ENCODE measurements at places on chromosomes 2 and 18. TPM values are rescaled to one million over a fixed set of nuclear protein-coding genes. Genes with fewer than 3 reads are reported as not detected.
A peak's percentile ranks its signal among the peaks of the same experiment; 100 is the strongest.

DNA sequence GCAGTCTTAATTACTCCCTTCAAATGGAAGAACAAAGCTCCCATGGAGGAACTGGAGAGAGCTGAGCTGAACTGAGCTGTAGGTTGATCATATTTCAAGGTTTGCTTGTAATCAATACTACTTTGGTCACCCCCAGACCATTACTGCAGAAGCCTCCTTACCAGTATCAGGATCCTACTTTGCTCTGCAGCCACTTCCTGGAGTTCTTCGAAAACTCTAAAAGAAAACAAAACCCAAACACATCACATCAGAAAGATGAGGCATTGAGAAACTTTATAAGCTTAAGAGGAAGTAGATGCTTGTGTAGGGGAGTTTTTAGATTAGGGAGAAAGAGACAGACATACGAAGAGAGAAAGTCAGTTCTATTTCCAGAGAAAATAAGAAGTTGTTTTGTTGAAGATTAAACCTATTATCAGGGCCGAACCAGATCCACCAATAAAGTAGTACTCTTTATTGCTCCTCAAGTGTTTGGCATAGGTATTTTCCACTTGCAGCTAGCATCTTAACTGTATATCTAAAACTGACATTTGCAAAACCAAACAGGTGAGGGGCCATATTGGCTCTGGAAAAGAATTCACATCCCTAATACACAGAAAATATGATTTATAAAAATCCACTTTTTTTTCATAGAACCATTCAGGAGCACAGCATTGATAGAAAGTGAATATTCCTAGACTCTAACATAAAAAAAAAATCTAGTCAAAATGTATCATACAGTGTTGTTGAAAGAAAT lies 166.9 kb upstream of the KLF7 start:
- no peak for DNase-seq

DNA sequence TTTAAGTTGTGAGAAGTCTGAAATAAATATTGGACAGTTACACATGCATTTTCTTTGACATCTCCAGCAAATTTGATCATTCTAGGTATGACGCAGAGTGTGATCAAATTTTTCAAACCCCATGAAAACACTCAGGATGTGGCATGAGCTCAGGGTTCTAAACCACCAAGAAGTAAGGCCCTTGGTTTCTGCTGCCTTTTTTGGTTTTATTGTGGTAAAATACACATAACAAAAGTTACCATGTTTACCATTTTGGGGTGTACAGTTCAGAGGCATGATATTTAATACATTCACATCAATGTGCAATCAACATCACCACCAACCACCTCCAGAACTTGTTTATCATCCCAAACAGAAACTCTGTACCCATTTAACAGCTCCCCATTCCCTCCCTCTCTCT lies 64.3 kb upstream of the TTN start:
- DNase-seq: no peak

DNA sequence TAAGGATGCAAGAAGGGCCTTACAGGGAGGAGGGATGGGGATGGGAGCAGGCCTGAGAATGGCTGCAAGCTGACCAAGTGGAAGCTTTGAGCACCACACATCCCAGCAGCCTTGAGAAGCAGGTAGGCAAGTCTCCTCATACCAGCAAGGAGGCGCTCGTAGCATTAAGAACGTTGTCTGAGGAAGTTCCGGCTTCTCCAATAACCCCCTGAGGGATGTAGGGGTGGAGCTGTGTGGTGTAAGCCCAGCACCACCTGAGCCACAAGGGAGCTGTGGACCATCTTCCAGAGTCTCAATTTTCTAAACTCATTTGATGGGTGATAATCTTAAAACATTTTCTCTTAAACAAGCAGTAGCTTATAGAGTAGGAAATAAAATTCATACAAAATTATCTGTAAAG lies 50.6 kb downstream of the ST3GAL5 start:
- DNase-seq: no peak

GRCh38 chr2:61420991-61421544 lies 49.8 kb downstream of the USP34 start:
- DNase-seq: no peak

DNA sequence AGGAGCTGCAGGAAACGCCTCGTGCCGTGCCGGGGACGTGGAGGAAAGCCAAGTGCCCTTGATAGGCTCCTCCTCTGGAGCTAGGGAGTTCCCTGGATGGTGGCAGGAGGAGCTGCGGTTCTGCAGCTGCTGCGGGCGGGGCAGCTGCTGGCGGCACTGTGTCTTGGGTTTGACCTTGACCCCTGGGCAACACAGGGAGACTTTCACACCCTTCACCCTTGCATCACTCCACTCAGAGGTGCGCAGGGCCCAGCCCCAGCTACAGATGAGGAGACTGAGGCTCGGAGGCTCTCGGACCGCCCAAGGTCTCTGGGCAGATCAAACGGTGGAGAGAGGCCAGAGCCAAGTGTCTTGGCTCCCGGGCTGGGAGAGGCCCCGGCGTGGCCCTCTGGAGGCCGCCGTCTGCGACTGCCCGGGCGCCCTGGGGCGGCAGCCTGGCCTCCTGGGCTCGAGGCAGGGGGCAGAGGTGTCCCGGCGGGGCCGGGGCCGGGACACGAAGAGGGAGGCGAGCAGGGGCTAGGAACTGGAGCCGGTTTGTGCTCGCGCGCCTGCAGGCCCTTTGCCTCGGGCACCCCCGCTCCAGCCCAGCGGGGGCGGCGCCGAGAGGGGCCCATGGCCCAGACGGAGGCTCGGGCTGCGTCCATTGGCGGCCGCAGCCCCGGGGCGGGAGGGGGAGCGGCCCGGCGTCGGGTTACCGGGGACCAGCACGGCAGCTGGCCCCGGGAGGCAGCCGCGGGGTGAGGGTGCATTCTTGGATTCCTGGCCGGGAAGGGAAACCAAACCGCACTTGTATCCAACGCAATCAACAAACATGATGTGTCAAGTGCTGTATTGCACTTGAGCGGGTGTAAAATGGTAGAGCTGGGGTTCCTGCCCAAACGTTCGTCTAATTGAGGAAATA lies 129.6 kb upstream of the SLC1A4 start:
- DNase-seq: peak; percentile 44

DNA sequence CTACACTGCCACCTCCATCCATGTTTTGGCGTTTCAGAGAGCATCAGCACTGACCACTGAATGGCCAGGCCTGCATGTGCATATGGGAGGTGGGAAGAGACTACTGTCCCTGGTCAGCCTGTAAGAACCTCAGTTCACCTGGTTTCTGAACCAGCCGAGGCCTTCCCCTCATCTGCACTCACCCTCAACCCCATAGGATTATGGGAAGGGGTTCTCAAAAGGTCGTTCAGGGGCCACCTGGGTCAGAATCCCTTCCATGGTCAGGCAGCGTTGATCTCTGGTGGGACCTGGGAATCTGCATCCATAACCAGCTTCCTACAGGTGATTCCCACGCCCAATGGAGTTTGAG lies 36.7 kb downstream of the TET3 start:
- DNase-seq: no peak

DNA sequence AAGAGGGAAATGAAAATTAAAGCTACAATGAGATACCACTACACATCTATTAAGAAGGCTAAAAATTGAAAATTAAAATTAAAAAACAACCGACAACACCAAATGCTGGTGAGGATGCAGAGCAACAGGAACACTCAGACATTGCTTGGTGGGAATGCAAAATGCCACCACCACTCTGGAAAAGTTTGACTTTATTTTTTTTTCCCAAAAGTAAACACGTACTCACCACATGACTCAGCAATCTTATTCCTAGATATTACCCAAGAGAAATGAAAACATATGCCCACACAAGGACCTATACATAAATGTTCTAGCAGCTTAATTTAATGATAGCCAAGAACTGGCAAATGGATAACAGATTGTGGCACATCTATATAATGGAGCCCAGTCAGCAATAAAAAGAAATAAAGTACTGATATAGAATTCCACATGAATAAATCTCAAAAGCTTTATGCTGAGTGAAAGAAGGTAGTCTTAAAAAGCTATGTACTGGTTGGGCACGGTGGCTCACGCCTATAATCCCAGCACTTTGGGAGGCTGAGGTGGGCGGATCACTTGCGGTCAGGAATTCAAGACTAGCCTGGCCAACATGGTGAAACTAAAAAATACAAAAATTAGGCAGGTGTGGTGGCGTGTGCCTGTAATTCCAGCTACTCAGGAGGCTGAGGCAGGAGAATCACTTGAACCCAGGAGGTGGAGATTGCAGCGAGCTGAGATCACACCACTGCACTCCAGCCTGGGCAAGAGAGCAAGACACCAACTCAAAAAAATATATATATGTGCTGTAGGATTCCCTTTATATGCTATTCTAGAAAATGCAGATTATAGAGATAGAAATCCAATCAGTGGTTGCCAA lies 4.2 kb upstream of the PROC start:
- no peak for DNase-seq

- no peak for DNase-seq
Measured at GRCh38 chr2:180289627-180290026, 282.5 kb upstream of the CWC22 start.

GRCh38 chr2:234674781-234675201 lies 177.9 kb upstream of the ARL4C start:
- no peak for DNase-seq

DNA sequence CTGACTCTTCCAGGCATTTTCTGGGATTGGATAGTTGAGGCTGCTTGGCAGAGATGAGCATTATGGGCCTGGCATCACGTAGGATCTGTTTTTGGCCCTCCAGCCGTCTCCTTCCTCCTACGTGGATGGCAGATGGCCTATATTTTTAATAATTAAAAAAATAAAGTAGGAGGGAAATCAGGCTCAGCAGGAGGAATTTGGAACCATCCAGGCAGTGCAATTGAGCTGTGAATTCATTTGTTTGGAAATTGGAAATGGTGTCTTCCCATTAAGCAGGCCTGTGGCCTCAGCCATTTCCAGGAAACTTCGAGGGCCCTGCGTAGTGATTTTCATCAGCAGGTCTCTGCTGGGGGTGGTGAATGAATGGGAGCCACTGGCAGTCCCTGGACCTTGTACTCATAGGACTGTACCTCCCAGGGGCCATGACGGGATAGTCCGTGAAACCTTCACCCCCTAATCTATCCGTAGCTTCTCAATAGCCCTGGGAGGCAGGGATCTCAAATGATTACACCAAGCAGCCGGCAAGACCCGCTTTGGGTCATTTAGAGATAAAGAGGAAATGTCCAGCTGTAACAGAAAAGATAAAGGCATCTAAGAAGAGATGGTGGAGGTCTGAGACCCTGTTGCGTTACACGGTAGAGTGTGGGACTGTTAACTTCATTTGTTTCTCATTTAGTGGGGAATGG lies 73.1 kb upstream of the TNP1 start:
- no peak for DNase-seq

DNA sequence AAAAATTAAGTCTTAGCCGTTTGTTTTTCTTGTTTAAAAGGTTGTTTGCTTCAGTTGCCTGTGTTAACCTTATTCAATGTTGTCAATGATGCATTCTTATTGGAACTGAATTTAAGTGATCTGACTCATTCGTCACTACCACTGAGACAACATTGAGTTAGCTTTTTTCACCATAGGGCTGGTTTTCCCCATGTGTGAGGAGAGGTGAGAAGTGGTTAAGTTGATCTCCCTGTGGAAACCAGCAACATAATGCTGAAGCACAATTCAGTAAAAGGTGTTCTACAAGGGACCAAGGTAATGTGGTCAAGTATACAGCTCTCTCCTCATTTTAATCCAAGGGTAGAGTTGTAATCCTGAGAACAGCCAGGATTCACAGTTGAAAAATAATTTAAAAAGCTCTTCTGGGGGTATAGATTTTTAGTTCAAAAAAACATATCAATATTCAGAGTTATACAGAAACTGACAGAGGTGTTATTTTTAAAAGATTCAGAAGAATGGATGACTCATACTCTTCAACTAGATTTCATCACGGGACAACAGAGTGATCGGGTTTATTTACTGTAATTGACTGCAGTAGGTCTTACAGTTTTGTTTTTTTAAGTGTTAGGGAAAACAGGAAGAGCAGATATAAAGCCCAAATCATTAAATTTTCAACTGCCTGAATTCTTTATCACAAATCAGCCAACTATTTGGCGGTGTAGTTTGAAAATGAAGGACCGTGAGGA lies 12.6 kb downstream of the NOP58 start:
- DNase-seq: no peak

The RGPD3 gene
- 0.09 TPM for total RNA-seq

The TTR gene
- total RNA-seq: not detected
